Immature natural killer cell (primary cell): ENCODE measurements at places on chromosomes 11 and 22. TPM values are rescaled to one million over a fixed set of nuclear protein-coding genes. Genes with fewer than 3 reads are reported as not detected.

MAP6 gene
- not detected for polyA plus RNA-seq

CTSW gene
- 2,928 TPM for polyA plus RNA-seq

CEP126 gene
- polyA plus RNA-seq: 0.75 TPM

TPH1 gene
- not detected for polyA plus RNA-seq

PGR gene
- not detected for polyA plus RNA-seq

PTPRCAP gene
- polyA plus RNA-seq: 1,354 TPM

ACR gene
- polyA plus RNA-seq: not detected

RIC3 gene
- not detected for polyA plus RNA-seq

CYP2D6 gene
- not detected for polyA plus RNA-seq

GAL gene
- polyA plus RNA-seq: not detected

MPZL3 gene
- polyA plus RNA-seq: 4.2 TPM

SCGB1A1 gene
- not detected for polyA plus RNA-seq

LGALS12 gene
- not detected for polyA plus RNA-seq

FGF3 gene
- not detected for polyA plus RNA-seq

GRM5 gene
- polyA plus RNA-seq: not detected

ZNF280A gene
- not detected for polyA plus RNA-seq

EFEMP2 gene
- polyA plus RNA-seq: 6.3 TPM

BACE1 gene
- 0.04 TPM for polyA plus RNA-seq

APOL6 gene
- 18.4 TPM for polyA plus RNA-seq

KCNA4 gene
- not detected for polyA plus RNA-seq

TAF10 gene
- 334 TPM for polyA plus RNA-seq

SEZ6L gene
- not detected for polyA plus RNA-seq

GRK3 gene
- 0.34 TPM for polyA plus RNA-seq

TEX54 gene
- polyA plus RNA-seq: 2.0 TPM

HOATZ gene
- not detected for polyA plus RNA-seq

TMPRSS6 gene
- 0.28 TPM for polyA plus RNA-seq

UBASH3B gene
- 9.6 TPM for polyA plus RNA-seq

OR6T1 gene
- not detected for polyA plus RNA-seq

FGF19 gene
- not detected for polyA plus RNA-seq

SERPIND1 gene
- polyA plus RNA-seq: not detected

MYEOV gene
- not detected for polyA plus RNA-seq

CHRDL2 gene
- polyA plus RNA-seq: not detected

SYT7 gene
- polyA plus RNA-seq: not detected

MUC5B gene
- not detected for polyA plus RNA-seq

GSTT2B gene
- not detected for polyA plus RNA-seq

OR4A16 gene
- not detected for polyA plus RNA-seq

CARD16 gene
- 386 TPM for polyA plus RNA-seq

MMP7 gene
- not detected for polyA plus RNA-seq

TMEM45B gene
- polyA plus RNA-seq: not detected

MUC15 gene
- polyA plus RNA-seq: not detected

PIWIL4 gene
- polyA plus RNA-seq: 0.85 TPM

NLRP14 gene
- polyA plus RNA-seq: not detected

TMEM86A gene
- polyA plus RNA-seq: 2.1 TPM

ST14 gene
- polyA plus RNA-seq: 3.6 TPM

OR56A1 gene
- not detected for polyA plus RNA-seq

TST gene
- 8.1 TPM for polyA plus RNA-seq

SCN3B gene
- polyA plus RNA-seq: not detected

SLC22A12 gene
- not detected for polyA plus RNA-seq

LRRN4CL gene
- polyA plus RNA-seq: not detected

CDC42EP2 gene
- not detected for polyA plus RNA-seq

SLC17A6 gene
- not detected for polyA plus RNA-seq

ASCL2 gene
- 60.0 TPM for polyA plus RNA-seq

CASP1 gene
- 115 TPM for polyA plus RNA-seq

APLNR gene
- not detected for polyA plus RNA-seq

PHETA2 gene
- 2.1 TPM for polyA plus RNA-seq

C11orf65 gene
- polyA plus RNA-seq: 1.7 TPM

MDK gene
- polyA plus RNA-seq: not detected

APOA5 gene
- not detected for polyA plus RNA-seq
